ENCODE measurements at places on chromosomes 3 and 15.

GRCh38 chr3:58706395-58707167 is 40.0 kb upstream of the FAM3D start:
- DNase-seq = no peak

- DNase-seq = no peak
These were observed 63.4 kb upstream of the GATA2 start for GRCh38 chr3:128556384-128556783.

- DNase-seq = no peak
These were observed 19.9 kb upstream of the EXOG start for GRCh38 chr3:38476157-38476756.

DNA sequence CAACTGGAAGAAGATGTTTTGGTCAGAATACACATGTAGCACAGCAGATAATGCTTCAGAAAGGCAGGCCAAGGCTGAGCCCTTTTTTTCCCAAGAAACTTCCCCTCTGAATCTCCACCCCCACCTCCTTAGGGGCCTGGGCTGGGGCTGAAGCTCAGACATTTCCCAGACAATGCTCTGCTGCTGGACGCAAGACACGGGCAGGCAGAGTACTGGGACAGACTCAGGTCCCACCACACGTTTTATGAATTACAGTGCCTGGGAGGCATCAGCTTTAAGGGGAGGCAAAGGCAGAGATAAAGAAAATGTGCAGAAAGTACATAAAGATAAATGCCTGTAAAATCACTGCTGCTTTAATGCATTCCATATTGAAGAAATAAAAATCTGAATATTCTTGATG is 479.4 kb downstream of the ERC2 start:
- DNase-seq = no peak

GRCh38 chr3:89262309-89262929 is 155.0 kb downstream of the EPHA3 start:
- DNase-seq = no peak
